ENCODE measurements at places on chromosomes 12 and 14.

- peak; percentile 58 for DNase-seq
These were observed 768 bp downstream of the CEP170B start for GRCh38 chr14:104865631-104866441.

- DNase-seq: no peak
These were observed 592.9 kb upstream of the FLRT2 start for GRCh38 chr14:84937016-84937415.

- no peak for DNase-seq
These were observed 329.8 kb upstream of the TMPO start for GRCh38 chr12:98185606-98186005.

DNA sequence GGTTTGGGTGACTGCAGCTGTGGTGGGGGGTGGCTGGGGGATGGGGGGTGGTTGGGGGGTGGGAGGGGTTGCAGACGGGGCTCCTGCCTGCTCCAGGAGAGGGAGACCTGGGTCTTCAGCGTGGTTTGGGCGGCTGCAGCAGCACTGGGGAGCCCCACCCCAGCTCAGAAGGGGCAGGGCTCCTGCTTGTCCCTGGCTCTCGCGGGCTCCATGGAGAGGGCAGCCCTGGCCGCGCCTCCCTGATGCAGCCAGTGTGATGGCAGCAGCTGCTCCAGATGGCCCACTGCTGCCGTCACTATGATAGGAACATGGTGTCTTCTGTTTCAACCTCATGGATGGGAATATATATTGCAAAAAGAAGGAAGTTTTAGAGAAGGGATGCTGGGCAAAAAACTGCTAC is 22.9 kb downstream of the TRHDE start:
- no peak for DNase-seq

DNA sequence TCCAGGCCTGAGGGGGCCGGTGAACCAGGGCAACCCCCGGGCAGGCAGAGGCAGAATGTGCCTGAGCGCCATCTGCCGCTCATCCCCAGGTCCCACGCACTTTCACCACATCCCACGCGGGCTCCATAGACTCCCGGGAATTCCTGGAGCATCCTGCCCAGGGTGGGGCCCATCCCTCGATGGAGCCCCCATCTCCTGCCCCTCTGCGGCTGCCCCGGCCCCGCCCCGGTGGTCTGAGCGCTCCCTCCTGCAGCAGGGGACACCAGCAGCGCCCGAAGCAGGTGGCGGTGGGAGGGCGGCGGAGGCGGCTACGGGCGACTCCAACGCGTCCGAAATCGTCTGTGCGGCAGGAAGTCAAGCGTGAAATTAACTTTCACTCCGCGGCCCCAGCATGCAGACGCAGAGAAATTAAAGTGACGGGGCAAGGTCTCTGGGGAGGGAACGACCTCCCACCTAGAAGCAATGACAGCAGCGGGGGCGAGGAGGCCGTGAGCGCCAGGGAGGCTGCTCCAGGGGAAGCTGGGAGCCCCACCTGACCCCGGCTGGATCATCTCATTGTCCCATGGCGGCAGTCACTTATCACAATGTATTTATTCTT is 122.2 kb downstream of the NCOR2 start:
- no peak for DNase-seq

DNA sequence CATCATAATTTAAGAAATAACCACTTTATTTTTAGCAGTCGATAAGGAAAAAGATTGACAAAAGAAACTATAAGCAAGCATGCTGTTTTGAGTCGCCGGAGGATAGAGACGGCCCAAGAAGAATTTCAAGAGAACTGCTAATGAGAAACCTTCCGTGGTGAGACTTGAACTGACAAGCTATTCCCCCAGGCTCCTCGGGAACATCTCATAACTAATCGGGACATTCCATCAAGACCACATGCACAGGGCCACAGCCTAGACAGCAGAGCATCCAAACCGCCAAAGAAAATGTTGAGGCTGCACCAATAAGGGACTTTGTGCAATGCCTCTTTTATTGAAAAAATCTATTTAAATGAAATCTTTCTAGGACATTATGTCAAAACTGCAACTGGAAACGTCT is 51.0 kb downstream of the YEATS4 start:
- no peak for DNase-seq

- DNase-seq: no peak
These were observed 1.4 kb downstream of the NFYB start for GRCh38 chr12:104136577-104136976.

DNA sequence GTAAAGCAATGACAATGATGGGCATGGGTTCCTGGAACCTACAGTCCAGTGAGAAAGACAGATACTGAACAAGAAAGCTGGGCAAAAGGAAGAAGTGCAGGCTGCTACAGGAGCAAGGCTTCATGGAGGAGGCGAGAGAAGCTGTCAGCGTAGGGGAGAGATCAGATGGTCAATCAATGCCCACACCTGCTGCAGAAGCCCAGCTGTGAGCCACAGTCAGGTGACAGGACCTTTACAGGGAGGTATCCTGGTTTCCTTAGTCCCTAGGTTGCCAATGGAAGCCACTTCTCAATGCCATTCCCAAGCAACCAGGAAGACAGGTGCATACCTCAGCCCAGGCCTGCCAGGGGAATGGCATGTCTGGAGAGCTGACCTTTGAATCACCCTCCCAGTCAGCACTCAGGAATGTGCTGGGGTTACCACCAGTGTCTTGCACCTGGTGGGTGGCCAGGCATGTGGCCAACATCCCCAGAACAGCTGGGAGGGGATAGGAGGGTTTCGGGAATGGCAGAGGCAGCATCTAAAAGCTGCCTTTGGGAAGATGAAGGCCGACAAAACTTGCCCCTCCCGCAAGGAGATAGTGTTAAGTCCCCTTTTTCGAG is 170.3 kb downstream of the TTC7B start:
- DNase-seq: no peak

GRCh38 chr14:71290960-71291466 is 383.8 kb downstream of the PCNX1 start:
- DNase-seq: no peak

- DNase-seq: no peak
These were observed 232.5 kb downstream of the BTG1 start for GRCh38 chr12:91913124-91913523.

DNA sequence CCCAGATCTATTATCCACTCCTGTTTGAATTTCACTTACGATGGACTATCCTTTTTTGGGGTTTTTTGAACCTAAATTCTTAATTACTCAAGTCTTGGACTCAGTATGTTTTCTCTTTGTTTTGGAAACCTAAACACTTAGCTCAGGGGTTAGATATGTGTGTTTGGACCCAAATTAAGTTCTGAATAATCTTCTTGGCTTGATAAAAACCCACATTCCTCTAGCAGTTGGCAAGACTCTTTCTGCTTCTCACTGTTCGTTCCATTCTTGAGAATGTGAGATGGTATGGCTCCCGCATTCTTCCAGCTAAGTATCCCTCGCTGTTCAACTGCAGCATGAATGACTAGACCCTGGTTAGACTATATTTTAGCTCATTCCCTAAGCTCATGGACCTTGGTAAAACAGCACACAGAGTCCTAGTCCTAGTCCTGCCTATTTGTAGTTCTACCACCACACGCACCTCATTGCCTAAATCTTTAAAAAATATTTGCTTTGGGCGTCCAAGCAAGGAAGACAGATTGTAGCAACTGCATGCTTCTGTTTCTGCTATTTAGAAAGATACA is 860.0 kb downstream of the RPS29 start:
- DNase-seq: no peak

GRCh38 chr12:56084958-56085543 is 5.1 kb downstream of the ERBB3 start:
- DNase-seq: no peak

DNA sequence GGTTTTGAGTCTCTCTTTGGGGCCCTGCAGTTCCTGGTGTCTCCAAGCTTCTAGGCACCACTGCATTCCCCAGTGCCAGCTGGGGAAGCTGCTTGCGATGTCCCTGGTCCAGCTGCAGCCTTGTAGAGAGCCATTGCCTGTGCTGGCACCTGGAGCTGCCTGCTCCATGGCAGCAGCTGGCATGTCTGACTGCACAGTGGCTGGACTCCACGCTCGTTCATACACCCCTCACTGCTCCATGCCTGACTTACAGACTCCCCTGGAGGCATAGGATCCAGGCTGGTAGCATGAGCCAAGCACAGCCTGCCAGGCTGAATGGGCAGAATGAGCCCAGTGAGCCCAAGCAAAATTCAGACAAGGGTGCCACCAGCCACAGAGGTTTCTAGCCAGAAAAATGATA is 21.8 kb upstream of the WDR20 start:
- no peak for DNase-seq

- DNase-seq: no peak
These were observed 30.0 kb downstream of the SCARB1 start for GRCh38 chr12:124833693-124834122.

- peak; percentile 90 for DNase-seq
These were observed at the start of gene ZDHHC17 for GRCh38 chr12:76763746-76764675. ZDHHC17 (plus strand) TSS chr12:76764115; CDS start chr12:76764237, 122 bp downstream.

DNA sequence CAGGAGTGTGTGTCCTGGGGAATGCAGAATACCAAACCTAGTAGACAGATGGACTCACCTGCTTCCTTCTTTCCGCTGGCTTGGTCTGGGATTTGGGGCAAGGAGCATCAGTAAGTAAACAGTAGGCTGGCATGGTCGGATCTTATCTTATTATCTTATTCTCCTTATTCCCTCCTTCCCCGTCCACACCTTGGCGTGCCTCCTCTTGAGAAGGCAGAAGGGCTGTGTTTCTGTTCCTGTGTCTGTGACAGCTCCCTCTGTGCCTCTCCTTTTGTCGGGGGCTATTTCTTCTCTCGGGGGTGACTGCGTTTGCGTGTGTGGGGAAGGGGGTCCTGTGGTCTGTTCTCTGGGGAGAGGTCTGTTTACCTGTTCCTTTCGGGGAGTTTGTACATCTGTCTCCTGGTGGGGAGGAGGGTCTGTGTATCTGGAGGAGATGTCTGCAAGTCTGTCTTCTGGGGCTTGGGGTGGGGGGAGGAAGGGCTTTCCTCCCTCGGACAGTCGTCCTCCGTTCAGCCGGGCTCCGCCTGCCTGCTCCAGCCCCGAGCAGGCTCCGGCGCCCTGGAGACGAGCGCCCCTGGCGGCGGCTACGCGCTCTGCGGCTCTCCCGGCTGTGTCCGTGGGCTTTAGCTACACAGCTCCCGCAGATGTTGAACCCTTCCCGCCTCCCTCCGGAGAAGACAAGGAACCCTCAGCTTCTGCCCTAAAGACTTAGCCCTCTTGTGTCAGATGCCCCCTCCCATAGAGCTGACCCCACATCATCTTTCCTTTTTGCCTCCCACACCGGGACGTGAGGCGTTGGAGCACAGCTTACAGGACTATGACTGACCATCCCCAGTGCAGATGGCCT is 4.4 kb downstream of the KRT86 start:
- peak; percentile 84 for DNase-seq

- DNase-seq: no peak
These were observed 393.5 kb downstream of the PCNX1 start for GRCh38 chr14:71300566-71301330.

- no peak for DNase-seq
These were observed 104.7 kb downstream of the ST8SIA1 start for GRCh38 chr12:22229652-22230279.

- no peak for DNase-seq
These were observed 33.7 kb downstream of the ITPK1 start for GRCh38 chr14:93081876-93082570.

- DNase-seq: no peak
These were observed 17.7 kb upstream of the TMEM30B start for GRCh38 chr14:61298824-61299223.

DNA sequence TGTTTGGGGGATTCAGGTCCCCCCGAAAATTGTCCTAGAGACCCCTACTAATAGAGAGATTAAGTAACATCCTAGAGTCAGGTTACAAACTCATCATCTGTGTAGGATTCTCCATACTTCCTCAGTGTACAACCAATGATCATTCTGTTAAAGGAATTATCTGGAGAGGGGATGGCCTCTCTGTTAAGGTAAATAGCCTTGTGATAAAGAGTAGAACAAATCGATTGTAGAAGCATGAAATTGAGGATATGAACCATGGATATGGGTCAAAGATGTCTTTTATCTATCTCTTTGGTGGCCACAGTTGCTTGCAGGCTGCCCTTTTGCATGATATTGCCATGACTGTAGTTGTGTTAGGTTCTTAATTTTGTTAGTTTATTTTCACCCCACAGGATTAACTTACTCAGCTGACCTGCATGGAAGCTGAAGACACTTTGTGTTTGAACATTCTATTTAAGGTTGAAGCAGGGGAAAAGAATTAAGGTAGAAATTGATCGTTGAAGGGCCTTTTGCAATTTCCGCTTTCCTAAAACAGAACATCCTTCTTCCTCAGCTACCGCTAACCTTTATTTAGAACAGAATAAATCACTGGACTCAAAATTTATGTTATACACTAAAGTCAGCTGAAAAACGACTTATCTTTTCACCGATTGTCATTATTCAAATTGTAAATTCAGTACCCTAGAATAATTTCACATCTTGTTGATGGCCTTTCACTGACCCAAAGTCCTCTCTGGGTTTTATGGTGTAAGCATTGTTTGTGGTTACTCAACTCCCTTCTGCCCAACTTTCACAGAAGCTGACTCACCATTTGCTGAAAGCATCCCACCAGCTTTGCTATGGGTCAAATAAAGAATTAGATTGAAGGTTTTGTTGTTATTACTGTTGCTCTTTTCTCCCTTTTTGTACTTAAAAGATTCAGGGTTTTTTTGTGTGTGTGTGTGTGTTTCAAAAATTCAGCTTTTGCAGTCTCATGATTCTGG is 52.3 kb downstream of the IRAK3 start:
- DNase-seq: no peak

- no peak for DNase-seq
These were observed 24.0 kb downstream of the SYT1 start for GRCh38 chr12:78888568-78888967.

GRCh38 chr12:90174198-90174510 is 465.5 kb upstream of the ATP2B1 start:
- DNase-seq: no peak

DNA sequence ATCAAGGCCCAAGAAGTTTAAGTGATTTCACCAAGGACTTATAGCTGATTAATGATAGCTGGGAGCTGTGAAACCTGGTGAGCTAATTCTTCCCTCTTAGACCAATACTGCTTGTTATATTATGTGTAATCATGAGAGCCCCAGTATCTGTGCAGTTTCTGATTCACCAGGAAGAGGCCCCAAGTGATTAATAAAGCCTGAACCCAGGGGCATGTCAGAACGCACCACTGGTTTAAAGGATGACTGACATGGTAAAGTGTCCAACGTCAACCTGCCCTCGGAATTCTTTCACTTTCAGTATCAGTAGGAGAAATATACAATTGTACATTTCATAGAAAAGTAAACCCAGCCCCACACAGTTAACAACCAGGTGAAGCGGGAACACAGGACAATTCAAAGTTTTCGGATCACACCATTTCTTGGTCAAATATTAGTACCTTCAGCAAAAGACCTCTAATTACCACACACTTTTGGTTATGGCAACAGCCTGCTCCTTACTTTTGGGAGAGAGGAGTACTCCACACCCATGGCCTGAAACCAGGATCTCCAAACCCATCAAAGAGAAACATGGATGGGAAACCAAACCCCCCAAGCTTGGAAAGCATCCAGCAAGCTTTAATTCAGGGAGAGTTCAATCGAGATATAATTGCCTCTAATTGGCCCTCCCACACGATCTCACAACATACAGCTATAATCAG is 28.5 kb downstream of the TMCC3 start:
- DNase-seq: no peak

DNA sequence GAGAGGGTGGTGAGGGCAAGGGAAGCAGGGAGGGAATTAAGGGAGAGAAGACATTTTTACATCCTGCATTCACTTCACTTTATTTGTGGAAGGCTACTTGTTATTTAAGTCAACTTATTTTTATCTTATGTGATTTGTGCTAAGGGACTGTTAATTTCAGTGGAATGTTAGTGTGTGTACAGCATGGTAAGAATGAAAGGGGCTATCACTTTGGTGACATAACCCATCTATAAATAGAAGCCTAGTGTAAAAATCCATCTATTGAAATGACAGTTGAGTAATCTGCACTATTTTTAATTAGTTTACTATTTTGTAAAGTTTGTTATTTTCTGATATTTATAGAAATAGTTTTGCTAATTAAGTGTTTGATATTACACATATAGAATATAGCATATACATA is 16.8 kb upstream of the CHPT1 start:
- DNase-seq: no peak

Data from mucosa of gallbladder (tissue), 1 donor.